ENCODE measurements at places on chromosomes 1 and 21.

DNA sequence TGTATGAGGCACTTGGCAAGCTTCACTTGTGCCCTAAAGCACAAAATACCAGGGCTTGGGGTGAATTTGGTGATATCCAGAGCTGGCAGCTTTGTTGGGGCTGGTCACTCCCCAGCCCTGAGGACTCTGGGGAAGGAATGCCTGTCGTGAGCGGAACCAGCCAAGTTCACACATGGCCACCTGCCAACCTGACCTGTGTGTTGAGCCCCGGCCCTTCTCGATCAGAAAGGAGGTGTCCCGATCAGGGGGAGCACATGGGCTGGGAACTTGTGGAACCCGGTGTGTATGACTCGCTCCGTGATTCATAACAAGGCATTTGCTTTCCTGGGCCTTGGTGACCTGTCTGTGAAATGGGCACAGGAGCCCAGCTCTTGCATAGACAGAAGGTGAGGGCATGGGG, 43.1 kb downstream of the AGPAT3 start:
- H3K4me1 ChIP-seq, result peaks cover 40% of the 10 kb centered on the region
- peaks cover 23% of the 10 kb centered on the region for H3K36me3 ChIP-seq
- no peak overlapping the region for H3K4me3 ChIP-seq
- H3K27me3 ChIP-seq, result no peaks in the 10 kb centered on the region
- DNase-seq, result no peak

GRCh38 chr1:29254346-29254745, 18.0 kb downstream of the PTPRU start:
- H3K36me3 ChIP-seq, result no peaks in the 10 kb centered on the region
- H3K4me3 ChIP-seq, result no peak overlapping the region
- no peaks in the 10 kb centered on the region for H3K4me1 ChIP-seq
- no peak for DNase-seq

DNA sequence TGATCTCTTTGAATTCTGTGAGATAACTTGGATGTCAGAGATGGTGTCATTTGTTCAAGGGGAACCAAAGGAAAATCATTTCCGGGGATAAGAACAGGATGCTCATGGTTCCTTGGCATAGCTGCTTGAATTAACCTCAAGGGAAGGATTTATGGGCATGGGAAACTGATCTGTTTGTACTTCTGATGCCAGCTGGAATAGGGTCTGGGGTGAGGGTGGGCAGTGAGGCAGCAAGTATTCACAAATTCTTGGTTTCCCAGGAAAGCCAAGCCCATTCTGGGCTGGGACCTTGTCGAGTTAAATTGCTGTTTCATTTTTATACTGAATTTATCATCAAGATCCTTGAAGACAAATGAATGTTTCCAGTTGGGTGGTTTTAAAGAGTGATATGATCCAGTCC, 14.1 kb downstream of the INTS3 start:
- peaks cover 25% of the 10 kb centered on the region for H3K4me1 ChIP-seq
- H3K4me3 ChIP-seq, result no peak overlapping the region
- H3K27ac ChIP-seq, result peak overlapping the region; percentile 4
- H3K27me3 ChIP-seq, result no peaks in the 10 kb centered on the region
- no peak for DNase-seq

GRCh38 chr1:157771661-157772425, 5.1 kb downstream of the FCRL2 start:
- H3K27me3 ChIP-seq, result no peaks in the 10 kb centered on the region
- no peak overlapping the region for H3K4me3 ChIP-seq
- peak overlapping the region; percentile 41 for H3K27ac ChIP-seq

DNA sequence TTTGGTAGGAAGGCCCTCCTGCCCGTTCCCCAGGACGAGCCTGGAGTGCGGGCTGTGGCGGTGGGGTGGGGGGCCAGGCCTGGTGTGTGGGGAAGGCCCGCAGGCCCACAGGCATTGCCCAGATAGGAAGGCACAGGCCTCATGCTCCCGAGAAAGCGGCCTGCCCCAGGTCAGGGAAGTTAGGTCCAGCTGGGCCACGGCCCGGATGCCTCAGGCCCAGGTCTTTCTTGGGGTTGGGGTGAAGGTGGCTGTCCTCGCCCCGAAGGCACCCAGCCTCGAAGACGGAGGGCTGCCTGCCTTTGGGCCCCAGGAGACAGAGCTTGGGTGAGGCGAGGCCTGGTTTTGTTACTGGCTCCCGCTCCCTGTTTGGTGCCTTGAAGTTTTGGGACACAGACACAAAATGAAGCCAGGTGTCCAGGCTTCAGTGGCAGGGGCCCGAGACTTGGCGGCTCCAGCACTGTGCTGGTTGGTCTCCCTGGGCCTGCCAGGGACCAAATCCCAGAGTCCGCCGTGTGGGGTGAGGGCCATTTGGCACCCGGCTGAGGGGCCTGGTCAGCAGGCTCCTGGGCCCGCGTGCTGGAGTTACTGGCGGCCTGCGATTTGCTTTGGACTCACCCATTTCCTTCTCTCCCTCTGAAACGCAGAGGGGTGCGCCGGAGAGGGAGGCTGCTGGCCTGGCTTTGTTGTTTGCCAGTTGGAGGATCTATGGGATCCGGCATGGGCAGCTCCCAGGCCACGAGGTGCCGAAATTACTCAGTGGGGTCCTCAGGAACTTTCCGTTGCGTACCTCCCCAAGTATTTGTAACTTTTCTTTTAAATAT, 2.0 kb downstream of the SKI start:
- peaks cover 60% of the 10 kb centered on the region for H3K4me1 ChIP-seq
- peaks cover 67% of the 10 kb centered on the region for H3K36me3 ChIP-seq
- no peak for DNase-seq
- H3K4me3 ChIP-seq, result peak overlapping the region; percentile 91

GRCh38 chr1:147252540-147252939, 10.1 kb downstream of the CHD1L start:
- H3K27me3 ChIP-seq, result no peaks in the 10 kb centered on the region
- H3K27ac ChIP-seq, result no peak overlapping the region
- H3K36me3 ChIP-seq, result peaks cover 11% of the 10 kb centered on the region
- H3K4me1 ChIP-seq, result peaks cover 33% of the 10 kb centered on the region
- DNase-seq, result no peak

GRCh38 chr1:7317888-7318287, 453.2 kb upstream of the VAMP3 start:
- no peak for DNase-seq
- no peak overlapping the region for H3K27ac ChIP-seq
- peaks cover 50% of the 10 kb centered on the region for H3K27me3 ChIP-seq
- no peaks in the 10 kb centered on the region for H3K4me1 ChIP-seq

GRCh38 chr1:236417336-236417735, 23.2 kb downstream of the EDARADD start:
- DNase-seq, result no peak
- H3K4me3 ChIP-seq, result peak overlapping the region; percentile 31
- H3K27ac ChIP-seq, result peak overlapping the region; percentile 99
- peaks cover 9% of the 10 kb centered on the region for H3K36me3 ChIP-seq

DNA sequence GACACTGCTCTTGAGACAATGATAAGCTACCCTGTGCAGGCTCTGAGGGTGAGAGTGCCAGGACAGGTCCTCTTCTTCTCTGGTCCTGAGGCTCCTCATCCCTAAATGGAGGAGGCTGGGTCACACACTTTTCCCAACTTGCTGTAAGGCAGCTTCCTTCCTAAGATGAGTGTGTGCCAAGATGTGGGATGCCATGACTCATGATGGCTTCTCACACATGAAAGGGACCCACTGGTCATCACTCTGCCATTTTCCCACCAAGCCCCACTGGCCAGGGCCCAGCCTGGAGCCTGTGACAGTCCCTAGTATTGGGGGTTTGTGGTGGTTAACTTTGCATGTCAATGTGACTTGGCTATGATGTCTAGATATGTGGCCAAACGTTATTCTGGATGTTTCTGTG, 54.4 kb downstream of the CNIH3 start:
- peaks cover 3% of the 10 kb centered on the region for H3K36me3 ChIP-seq
- no peak for DNase-seq
- peaks cover 36% of the 10 kb centered on the region for H3K27me3 ChIP-seq
- H3K4me1 ChIP-seq, result no peaks in the 10 kb centered on the region

DNA sequence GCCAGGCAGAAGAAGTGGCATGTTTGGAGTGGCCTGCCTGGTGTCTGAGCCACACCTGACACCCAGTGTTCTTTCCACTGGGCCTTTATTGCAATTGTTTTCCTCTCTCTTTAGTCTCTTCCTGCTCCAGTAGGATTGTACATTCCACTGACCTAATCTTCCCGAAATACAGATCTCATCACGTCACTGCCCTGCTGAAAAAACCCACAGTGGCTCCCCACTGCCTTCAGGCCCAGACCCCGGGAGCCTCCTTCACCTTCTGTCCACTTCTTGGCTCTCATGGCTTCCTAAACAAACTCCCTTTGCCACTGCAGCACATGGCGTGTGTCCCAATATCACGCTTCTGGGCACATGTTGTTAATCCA, 25.3 kb upstream of the ATP5PO start:
- no peak for DNase-seq
- H3K36me3 ChIP-seq, result peaks cover 28% of the 10 kb centered on the region
- peak overlapping the region; percentile 35 for H3K4me3 ChIP-seq
- H3K4me1 ChIP-seq, result peaks cover 52% of the 10 kb centered on the region
- H3K27me3 ChIP-seq, result no peaks in the 10 kb centered on the region

All from central memory CD8-positive, alpha-beta T cell (primary cell).